SIG-M5 (cell line): ENCODE measurements at places on chromosomes 12 and 14.
A peak's percentile ranks its signal among the peaks of the same experiment; 100 is the strongest.

DNA sequence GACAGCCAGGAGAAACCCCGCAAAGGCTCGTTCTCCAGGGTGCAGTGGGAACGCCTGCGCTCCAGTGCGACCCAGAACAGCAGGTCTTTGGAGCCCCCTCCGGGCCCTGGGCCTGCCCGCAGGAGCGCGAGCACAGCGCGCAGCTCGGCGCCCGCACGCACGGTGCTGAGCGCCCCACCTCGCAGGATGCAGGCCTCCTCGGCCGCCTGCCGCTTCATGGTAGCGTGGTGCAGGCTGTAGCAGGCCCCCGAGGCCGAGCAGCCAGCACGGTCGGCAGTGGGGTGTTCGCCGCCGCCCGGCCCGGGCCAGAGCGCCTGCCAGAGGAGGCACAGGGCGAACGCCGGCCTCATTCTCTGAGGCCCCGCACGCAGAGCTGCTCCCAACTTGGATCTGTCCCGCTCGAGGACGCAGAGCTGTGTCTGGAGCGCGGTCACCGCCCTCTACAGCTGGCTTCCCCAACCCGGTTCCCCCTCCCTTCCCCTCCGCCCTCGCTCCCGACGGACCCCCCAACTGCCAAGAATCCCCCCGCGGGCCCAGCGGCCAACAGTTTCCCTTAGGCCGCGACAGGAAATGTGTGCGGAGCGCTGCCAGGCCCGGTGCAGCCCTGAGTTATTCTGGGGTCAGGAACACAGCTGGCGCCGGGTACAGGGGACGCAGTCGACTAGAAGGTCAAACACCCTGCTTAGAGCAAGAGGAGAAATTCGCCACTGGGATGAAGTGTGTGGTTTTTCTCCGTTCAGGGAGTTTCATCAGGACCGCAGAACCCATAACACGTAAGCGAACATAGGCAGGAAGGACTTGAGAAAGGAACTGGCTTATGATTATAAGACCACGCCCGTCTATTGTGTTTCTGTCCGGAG, at the start of gene CLEC14A:
TSS of gene CLEC14A (minus strand) at position 421 of the 860 bp plus-strand sequence. CDS start at position 350, 71 bp downstream.
- DNase-seq, result no peak

DNA sequence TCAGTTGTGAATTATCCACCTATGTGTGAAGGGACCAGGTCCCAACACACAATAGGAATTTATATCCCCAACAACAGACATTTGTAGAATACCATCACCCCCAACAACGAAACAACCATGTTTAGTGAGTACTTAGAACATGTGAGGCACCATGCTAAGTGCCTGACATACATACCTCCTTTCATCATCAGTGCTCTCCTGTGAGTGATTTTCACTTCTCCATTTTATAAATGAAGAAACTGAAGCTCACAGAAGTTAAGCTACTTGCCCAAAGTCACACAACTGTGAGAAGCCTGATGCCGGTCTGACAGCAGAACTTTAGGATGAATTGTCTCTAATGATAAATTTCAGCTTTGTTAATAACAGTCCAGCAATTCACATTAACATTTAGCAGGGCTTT, 35.4 kb downstream of the SPTB start:
- peak; percentile 34 for DNase-seq

GRCh38 chr14:44353805-44354204, 153.3 kb downstream of the FSCB start:
- no peak for DNase-seq

DNA sequence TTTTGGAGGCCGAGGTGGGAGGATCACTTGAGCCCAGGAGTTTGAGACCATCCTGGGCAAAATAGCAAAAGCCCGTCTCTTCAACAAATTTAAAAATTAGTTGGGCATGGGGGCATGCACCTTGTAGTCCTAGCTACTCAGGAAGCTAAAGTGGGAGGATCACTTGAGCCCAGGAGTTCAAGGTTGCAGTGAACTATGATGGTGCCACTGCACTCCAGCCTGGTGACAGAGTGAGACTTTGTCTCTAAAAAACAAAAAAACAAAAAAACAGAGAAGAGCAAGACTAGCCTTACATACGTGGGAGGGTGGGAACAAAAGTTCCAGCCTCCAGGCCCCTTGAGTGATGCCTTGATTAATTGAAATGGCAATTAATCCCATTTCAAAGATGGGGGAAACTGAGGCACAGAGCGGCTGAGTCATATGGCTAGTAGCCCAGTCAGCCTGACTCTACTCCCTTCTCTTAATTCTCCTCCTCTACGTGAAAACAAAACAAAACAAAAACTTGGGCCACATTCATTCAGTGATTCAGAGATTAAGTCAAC, 3.3 kb upstream of the FAM222A start:
- DNase-seq, result no peak

GRCh38 chr12:49730568-49731101, 10.7 kb upstream of the TMBIM6 start:
- DNase-seq, result no peak

DNA sequence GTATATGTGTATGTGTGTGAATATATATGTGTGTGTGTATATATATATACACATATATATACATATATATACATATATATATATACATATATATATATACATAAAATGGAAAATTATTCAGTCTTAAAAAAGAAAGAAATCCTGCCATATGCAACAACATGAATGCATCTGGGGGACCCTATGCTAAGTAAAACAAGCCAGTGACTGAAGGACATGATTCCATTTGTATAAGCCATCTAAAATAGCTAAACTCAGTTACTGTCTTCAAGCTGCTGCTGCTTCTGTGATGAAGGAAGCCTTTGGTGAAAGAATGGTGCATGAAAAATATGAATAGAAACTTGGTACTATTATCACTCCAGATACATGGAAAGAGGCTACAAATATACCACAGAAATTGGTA, 118.6 kb downstream of the ATXN7L3B start:
- no peak for DNase-seq

- no peak for DNase-seq
These were observed 178.4 kb downstream of the BMP4 start for GRCh38 chr14:53778263-53778662.
